H7 (cell line): ENCODE measurements at places on chromosomes 3 and 15.

DNA sequence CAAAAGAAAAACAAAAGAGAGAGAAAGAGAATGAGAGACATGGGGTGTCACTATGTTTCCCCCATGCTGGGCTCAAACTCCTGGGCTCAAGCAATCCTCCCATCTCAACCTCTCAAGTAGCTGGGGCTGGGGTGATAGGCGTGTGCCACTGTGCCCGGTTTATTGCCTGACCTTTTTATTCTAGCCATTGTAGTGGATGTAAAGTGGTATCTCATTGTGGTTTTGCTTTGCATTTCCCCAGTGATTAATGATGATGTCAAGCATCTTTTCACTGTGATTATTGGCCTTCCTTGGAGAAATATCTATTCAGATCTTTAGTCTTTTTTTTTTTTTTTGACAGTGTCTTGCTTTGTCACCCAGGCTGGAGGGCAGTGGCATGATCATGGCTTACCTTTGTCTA, 37.7 kb upstream of the GK5 start:
- DNase-seq = no peak

DNA sequence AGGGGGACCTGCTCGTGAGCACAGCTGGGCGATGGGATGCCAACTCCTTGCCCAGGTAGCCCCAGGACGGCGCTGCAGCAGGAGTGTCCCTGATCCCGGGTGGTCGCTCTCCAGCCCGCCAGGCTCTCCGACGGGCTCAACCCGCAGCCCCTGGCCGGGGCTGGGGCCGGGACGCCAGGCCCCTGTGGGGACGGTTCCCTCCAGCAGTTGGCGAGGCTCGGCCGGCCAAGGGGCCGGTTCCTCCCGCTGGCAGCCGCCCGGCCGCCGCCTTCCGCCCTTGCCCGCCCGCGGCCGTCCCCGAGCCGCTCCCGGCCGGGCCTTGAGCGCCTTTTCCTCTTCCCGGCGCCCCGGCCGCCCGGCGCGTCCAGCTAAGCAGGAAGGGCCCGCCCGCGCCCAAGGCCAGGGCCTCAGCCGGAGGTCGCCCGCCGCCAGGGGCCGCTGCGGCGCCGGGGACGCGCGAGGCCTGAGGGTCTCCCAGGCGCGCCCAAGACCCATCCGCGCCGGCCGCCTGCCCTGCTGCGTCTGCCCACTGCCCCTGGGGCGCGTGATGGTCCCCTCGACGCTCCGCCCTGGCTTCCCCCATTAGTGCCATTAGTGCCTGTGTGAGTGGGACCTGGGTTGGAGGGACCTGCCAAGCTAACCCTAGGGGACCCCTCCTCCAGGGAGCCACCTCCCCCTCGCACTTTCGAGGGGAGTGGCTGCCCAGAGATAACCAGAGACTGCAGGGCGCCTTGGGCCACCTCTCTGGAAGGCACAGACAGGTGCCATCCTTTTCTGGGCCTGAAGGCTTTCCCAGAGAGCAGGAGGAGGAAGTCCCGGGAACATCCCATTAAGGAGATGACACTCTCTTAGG, 106.4 kb downstream of the FBLN2 start:
- peak; percentile 98 for DNase-seq

GRCh38 chr3:190384309-190384756, 3.6 kb upstream of the CLDN16 start:
- no peak for DNase-seq

GRCh38 chr3:12994357-12994606, 78.9 kb downstream of the IQSEC1 start:
- peak; percentile 86 for DNase-seq

GRCh38 chr3:138174421-138175131, at the start of gene DBR1:
TSS of gene DBR1 (minus strand) at chr3:138174921. CDS start at chr3:138174795, 126 bp downstream.
- DNase-seq = peak; percentile 77

- DNase-seq = no peak
Measured at GRCh38 chr15:63539998-63540397, 35.6 kb downstream of the USP3 start.

DNA sequence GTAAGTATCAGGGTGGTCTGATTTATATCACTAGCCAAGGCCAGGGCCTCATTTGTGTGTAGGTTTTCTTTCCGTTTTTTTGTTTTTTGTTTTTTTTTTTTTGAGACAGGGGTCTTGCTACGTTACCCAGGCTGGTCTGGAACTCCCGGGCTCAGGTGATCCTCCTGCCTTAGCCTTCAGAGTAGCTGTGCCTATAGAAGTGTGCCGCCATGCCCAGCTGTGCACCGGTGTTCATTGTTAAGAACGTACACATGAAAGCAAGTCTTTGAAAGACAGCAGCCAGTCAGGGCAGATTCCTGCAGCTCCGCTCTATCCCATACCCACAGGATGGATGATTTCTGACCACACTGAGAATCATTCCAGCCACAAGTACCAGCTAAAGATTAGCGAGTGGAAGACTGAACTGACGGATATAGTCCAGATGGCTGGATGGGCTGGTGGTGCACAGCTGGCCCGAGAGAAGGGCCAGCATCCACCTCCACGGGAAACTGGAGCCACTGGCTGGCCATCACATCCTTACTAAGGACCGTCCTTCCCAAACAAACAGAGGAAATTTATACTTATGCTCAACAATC, 95.4 kb downstream of the PCSK6 start:
- no peak for DNase-seq
